ENCODE measurements at places on chromosomes 7 and 10. TPM values are rescaled to one million over a fixed set of nuclear protein-coding genes. Genes with fewer than 3 reads are reported as not detected.
A peak's percentile ranks its signal among the peaks of the same experiment; 100 is the strongest.

DNA sequence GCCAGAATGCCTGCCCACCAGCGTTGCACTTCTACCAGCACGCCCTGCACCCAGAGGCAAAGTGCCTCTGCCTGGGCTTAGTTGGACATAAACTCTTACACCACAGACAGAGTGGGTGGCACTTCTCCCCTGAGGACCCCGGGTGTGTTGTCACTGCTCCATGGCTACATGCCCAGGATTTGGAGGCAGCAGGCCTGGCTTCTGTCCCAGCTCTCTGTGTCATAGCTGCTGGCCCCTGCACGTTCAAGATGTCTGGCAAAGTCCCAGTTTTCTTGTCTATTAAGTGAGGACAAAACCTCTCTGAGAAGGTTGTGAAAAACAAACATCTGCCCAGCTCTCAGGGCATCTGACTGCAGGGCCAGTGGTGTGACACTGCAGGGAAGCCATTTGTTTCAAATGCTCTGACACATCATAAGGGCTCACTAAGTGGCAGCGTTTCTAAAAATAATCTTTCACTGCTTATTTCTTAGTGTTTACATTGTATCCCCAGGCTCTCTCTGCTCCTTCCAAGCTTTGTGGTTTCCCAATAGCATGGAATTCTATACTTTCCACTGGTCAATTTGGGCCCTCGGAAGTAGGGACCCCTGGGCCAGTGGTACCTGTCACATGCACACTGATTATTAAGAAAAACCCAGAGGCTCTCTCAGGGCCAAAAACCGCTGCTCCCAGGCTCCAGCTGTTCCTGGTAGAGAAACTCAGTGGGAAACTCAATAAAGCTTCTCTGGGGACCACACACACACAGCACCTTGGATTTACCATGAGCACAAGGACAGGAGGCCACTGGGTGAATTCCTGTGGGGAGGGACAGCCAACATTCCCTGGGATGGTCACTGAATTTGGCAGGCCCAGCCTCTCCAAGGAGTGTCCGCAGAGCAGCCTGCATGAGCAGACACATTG, 86.2 kb upstream of the ANLN start:
- no peaks in the 10 kb centered on the region for H3K36me3 ChIP-seq
- peak overlapping the region; percentile 30 for H3K27ac ChIP-seq
- peak; percentile 79 for DNase-seq
- peaks cover 21% of the 10 kb centered on the region for H3K4me1 ChIP-seq
- no peak overlapping the region for H3K4me3 ChIP-seq

Gene CLRN3
- total RNA-seq = not detected

- H3K27ac ChIP-seq = peak overlapping the region; percentile 30
- peak; percentile 78 for DNase-seq
- H3K4me3 ChIP-seq = no peak overlapping the region
- H3K4me1 ChIP-seq = no peaks in the 10 kb centered on the region
- H3K27me3 ChIP-seq = no peaks in the 10 kb centered on the region
- no peaks in the 10 kb centered on the region for H3K36me3 ChIP-seq
These were observed 12.6 kb upstream of the NPFFR1 start for GRCh38 chr10:70296406-70296899.

DNA sequence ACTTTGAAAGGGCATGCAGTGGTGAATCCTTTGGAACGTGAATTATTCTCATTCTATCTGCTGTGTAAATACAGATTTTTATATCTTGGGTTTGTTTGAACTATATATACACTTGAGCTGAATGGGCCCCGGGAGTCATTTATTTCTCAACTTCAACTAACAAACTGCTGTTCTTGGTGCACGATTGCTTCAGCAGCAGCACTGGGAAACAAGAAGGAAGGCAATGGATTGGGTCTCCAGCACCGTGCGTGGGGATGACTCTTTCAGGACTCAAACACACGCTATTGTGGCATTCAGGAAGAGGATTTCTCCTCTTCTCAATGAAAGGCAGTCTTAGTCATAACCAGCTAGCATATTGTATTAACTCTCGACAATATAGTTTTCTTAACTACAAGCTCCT, 226.0 kb upstream of the NFE2L3 start:
- no peak for DNase-seq
- no peak overlapping the region for H3K4me3 ChIP-seq
- no peak overlapping the region for H3K27ac ChIP-seq
- no peaks in the 10 kb centered on the region for H3K27me3 ChIP-seq
- no peaks in the 10 kb centered on the region for H3K4me1 ChIP-seq
- no peaks in the 10 kb centered on the region for H3K36me3 ChIP-seq

- H3K27me3 ChIP-seq = no peaks in the 10 kb centered on the region
- H3K4me3 ChIP-seq = no peak overlapping the region
- no peak for DNase-seq
- H3K27ac ChIP-seq = no peak overlapping the region
- H3K4me1 ChIP-seq = peaks cover 5% of the 10 kb centered on the region
These were observed 52.3 kb upstream of the EN2 start for GRCh38 chr7:155405399-155406318.

DNA sequence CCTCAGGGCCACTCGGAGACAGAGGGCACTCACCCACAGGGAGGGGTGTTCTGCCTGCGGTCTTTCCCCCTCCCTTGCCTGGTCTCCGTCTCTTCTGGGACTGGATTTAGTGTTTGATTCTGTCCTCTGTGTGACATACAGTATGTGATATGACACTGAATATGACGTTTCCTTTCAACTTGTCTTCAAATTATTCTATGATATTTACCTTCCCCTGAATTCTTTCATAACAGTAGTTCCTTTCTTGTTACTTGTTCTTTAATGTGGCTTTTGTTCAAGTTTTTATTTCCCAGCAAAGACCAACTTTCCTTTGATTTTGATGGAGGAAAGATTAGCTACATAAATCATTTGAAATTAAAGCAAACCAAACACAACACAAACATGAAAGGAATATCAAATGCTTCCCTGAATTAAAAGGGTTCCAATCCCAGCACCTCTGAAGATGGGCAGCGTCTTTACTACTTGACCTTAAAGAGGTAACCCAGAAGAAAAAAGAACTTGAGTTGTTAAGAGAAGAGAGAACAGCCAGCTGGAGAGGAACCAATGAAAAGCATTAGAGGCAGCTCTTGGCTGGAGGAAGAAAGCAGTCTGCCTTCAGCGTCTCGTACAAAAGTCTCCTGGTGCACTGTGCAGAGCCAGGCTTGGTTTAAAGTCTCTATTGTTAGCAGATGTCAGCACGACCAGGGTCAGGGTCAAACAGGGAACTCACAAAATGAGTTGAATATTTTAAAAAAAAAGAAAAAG, 18.3 kb upstream of the RHEB start:
- H3K4me1 ChIP-seq = peaks cover 22% of the 10 kb centered on the region
- DNase-seq = peak; percentile 58
- H3K4me3 ChIP-seq = no peak overlapping the region
- H3K27ac ChIP-seq = peak overlapping the region; percentile 73

Gene TDRD1
- total RNA-seq = 0.22 TPM

Gene SLC26A5
- 0.20 TPM for total RNA-seq

DNA sequence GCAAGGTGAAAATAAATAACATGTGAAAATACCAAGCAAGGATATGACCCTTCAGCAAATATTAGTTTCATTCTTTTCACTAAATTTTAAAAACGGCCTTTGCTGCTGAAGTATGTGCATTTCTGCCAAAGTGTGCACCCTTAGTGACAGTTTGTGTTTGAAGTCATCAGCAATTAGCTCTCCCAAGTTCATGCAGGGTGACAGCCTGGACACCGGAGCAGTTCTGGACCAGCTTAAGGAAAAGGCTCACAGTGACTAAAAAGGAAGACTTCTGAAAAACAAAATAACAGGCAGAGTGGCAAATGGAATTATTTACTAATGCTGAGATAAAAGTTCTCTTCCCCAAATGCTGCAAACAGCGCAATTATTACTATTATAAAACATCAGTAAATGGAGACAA, 69.3 kb upstream of the NEBL start:
- H3K27me3 ChIP-seq = no peaks in the 10 kb centered on the region
- no peak overlapping the region for H3K27ac ChIP-seq
- no peak for DNase-seq
- H3K36me3 ChIP-seq = no peaks in the 10 kb centered on the region
- no peaks in the 10 kb centered on the region for H3K4me1 ChIP-seq

GRCh38 chr7:25007668-25008067, 27.7 kb upstream of the OSBPL3 start:
- DNase-seq = no peak
- no peaks in the 10 kb centered on the region for H3K36me3 ChIP-seq
- no peaks in the 10 kb centered on the region for H3K4me1 ChIP-seq
- H3K27me3 ChIP-seq = no peaks in the 10 kb centered on the region
- no peak overlapping the region for H3K27ac ChIP-seq
- no peak overlapping the region for H3K4me3 ChIP-seq

Gene LRRC61
- 19.3 TPM for total RNA-seq

DNA sequence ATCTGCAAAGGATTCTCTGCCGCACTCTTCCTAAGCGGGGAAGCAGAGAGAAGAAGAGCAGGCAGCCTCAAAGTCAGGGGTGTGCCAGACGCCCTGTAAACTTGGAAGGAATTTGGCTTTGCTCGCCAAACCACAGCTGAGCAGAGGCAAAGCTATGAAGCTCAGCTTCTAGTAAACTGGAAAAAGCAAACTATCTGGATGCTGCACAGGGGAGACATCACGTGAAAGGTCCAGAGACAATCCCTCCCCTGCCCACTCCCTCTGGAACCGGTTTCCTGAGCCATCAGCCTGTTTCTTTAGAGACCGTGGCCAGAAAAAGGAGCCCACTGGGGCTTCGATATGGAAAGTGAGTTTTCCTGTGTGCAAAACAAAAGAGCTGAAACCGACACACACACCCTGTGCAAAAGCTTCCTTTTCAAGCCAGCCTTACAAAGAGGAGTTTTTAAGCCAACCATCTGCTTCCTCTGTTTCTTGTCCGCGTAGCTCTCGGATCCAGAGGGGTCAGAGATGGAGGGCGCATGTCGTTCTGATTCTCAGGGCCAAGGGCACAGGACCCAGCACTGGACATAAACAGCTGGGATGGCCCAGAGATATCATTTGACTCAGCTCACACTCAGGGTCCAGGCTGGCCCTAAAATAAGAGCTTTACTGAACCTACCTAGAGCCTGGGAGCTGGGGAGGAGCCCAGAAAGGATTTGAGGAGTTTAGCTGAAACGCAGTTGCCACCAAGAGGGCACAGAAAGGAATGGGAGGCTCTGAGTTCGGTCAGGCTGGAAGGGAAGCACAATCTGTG, 58.2 kb upstream of the DNAAF5 start:
- H3K27me3 ChIP-seq = no peaks in the 10 kb centered on the region
- no peak overlapping the region for H3K27ac ChIP-seq
- peaks cover 11% of the 10 kb centered on the region for H3K4me1 ChIP-seq

- no peaks in the 10 kb centered on the region for H3K4me1 ChIP-seq
- no peak overlapping the region for H3K27ac ChIP-seq
- no peaks in the 10 kb centered on the region for H3K36me3 ChIP-seq
These were observed 494.3 kb downstream of the GALNT17 start for GRCh38 chr7:71626206-71626605.

GRCh38 chr7:7672545-7673239, 32.1 kb downstream of the UMAD1 start:
- H3K27ac ChIP-seq = no peak overlapping the region
- no peak for DNase-seq
- H3K36me3 ChIP-seq = peaks cover 4% of the 10 kb centered on the region
- H3K27me3 ChIP-seq = no peaks in the 10 kb centered on the region
- H3K4me1 ChIP-seq = no peaks in the 10 kb centered on the region

GRCh38 chr7:45176886-45177731, 19.5 kb downstream of the RAMP3 start:
- H3K4me3 ChIP-seq = no peak overlapping the region
- H3K27ac ChIP-seq = no peak overlapping the region
- no peaks in the 10 kb centered on the region for H3K4me1 ChIP-seq
- no peaks in the 10 kb centered on the region for H3K36me3 ChIP-seq

Gene FGFBP3
- total RNA-seq = 6.5 TPM
